Peyer's patch (tissue), 4 donors: ENCODE measurements at places on chromosomes 4 and X.
A peak's percentile ranks its signal among the peaks of the same experiment; 100 is the strongest.

GRCh38 chr4:104500442-104500841 is 5.7 kb upstream of the CXXC4 start:
- DNase-seq: peak; percentile 47

GRCh38 chr4:140109737-140110136 is 44.2 kb downstream of the MAML3 start:
- DNase-seq: no peak

DNA sequence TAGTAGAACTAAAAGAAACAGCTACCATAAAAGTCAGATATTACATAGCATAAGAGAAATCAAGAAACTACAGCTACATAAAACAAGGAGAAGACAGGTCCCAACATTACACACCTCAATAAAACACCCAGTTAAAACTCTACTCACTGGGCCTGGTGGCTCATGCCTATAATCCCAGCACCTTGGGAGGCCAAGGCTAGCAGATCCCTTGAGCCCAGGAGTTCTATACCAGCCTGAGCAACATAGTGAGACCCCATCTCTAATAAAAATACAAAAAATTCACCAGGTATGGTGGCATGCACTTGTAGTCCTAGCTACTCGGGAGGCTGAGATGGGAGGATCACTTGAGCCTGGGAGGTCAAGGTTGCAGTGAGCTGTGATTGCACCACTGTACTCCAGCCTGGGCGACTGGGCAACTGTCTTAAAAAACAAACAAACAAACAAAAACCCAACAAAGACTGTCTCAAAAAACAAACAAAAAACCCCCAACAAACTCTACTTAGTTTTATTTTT is 15.2 kb upstream of the TXLNG start:
- no peak for DNase-seq

DNA sequence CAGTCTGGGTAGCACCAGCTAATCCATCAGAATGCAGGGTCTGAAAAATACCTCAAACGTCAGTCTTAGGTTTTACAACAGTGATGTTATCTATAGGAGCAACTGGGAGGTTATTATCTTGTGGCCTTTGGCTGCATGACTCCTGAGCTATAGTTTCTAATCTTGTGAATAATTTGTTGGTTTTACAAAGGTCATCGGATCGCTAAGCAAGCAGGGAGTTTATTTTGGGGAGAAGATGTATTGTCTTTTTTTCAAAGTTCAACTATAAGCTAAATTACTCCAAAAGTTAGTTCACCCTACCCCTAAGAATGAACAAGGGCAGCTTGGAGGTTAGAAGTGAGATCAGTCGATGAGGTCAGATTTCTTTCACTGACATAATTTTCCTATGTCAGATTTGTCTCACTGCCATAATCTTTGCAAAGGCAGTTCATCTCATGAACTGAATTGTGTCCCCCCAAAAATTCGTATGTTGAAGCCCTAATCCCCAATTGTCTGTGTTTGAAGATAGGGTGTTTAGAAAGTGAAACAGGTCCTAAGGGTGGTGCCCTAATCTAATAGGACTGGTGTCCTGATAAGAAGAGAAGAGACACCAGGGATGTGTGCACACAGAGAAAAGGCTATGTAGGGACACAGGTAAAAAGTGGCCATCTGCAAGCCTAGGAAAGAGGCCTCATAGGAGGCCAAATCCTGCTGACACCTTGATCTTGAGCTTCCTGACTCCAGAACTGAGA is 175.8 kb upstream of the GALNT7 start:
- no peak for DNase-seq

- no peak for DNase-seq
Measured at GRCh38 chr4:74098427-74098994, 484 bp downstream of the CXCL2 start.
